ENCODE measurements at places on chromosomes 4 and X.
A peak's percentile ranks its signal among the peaks of the same experiment; 100 is the strongest.

DNA sequence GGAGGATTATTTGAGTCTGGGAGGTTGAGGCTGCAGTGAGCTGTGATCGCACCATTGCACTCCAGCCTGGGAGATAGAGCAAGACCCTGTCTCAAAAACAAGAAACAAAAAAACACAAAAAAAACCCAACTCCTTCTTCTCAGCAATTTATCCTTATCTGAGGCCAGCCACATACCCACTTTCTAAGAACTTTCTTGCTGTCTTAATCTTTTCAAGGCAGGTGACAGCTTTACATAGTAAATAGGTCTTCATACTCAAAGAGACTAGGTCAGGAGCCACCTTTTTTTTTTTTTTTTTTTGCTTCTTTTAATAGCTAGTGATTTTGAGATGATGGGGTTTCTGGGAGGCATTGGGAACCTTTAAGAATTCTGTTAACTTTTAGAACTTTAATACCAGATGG lies 26.1 kb upstream of the ZCCHC13 start:
- DNase-seq, result no peak

DNA sequence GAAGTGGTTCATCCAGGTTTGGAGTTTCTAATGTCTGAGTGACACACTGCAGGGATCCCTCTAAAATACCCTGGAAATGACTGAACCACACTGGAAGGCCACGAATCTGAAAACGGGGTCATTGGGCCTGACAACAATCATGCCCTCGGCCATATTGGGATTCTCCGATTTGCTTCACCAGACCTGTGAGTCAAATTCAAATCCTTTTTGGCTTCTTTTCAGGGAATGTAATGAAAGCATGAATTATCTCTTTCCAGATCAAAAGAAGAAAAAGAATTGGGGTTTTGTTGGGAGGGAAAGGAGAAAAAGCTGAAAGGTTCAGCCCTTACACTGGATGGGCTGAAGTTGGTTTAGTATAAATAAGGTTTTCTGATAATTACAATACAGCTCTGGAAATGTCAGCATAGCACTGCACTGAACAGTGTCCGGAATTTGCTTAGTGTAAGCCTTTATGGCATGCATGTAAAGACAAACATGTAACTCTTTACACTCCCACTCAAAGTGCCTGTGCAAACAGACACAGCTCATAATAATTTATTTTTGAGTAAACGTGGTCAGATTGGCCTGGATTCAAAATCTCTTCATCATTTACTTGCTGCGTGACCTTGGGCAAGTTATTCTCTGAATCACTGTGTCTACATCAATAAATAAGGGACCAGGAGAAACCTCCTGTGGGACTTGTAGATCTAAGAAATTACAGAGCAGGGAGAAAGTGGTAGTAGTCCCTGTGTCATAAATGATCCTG lies 21.4 kb downstream of the CT47C1 start:
- DNase-seq, result no peak

- DNase-seq, result no peak
Measured at GRCh38 chrX:64642482-64642881, 247.2 kb upstream of the MTMR8 start.

DNA sequence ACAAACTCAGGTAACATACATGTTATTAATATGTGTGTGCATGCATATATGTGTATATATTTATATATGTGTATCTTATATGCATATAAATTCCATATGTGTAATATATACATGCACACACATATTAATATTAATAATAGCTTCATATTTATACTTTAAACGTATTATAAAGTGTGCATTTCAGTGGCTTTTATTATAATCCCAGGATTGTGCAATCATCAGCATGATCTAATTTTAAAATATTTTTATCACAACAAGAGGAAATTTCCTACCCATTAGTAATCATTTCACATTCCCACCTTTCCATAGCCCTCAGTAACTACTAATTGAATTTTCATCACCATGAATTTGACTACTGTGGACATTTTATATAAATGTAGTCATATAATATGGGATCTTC lies 2211.9 kb upstream of the TENM3 start:
- DNase-seq, result no peak

GRCh38 chrX:150934453-150934852 lies 36.0 kb upstream of the CD99L2 start:
- no peak for DNase-seq

- DNase-seq, result no peak
Measured at GRCh38 chrX:462853-463252, 76.1 kb upstream of the PPP2R3B start.

- DNase-seq, result no peak
Measured at GRCh38 chr4:48594180-48594579, 104.1 kb downstream of the ZAR1 start.

- DNase-seq, result no peak
Measured at GRCh38 chr4:40214661-40215418, 18.0 kb downstream of the RHOH start.

GRCh38 chrX:724256-724655 lies 93.7 kb downstream of the SHOX start:
- no peak for DNase-seq

DNA sequence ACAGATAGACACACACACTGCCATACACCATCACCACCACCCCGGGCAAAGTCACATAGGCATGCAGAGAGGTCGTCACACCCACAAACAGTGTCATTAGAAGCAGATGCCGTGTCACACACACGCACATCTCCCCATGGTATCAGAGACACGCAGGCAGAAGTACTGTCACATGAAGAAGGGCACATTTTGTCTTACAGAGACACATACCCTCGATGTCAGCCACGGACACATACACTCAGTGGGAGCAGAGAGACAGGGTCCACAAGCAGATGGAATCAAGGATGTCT lies 3.3 kb downstream of the NALF2 start:
- no peak for DNase-seq

DNA sequence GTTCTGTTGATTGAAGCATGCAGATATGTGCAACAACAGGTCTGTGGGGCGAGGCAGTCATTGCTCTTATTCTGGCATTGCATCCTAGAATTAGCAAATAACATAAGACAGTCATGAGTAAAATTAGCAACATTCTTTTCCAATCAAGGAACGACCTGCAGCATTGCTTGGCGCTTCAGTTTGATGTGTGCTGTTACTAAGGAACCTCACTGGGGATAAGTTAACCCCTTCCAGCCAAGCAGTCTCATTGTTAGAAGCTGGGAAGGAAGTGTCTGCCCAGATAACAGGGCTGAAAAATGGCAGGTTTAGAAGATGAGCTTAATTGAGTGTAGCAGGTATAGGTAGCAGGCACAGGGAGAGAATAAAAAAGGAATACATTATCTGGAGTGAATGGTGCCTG lies 55.4 kb downstream of the RBM46 start:
- DNase-seq, result no peak

- peak; percentile 62 for DNase-seq
Measured at GRCh38 chr4:110411574-110412011, 64.4 kb upstream of the ENPEP start.

DNA sequence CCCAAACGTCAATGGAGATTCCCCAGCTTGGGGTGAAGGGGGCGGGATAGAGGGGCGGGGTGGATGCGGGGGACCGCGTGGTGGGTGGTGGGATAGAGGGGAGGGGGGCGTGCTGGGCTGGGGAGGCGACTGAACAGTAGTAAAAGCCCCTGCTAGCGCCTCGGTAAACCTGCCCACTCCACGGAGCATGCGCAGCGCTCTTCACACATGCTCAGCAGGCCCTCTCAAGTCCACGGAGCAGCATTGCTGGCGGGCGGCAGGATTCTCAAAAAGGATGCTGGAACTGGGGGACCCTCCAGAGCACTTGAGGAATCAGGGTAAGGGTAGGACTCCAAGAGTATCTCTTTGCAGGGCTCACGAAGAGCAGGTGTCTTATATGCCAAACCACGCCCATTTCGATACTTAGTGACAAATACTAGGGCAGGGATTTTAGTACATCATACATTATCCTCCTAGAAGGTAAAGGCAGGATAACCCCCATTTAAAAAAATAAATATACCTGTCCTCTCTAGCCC lies 378 bp upstream of the RPS6KA6 start:
- DNase-seq, result no peak

GRCh38 chrX:152865232-152865920 lies 32.5 kb upstream of the ZNF185 start:
- no peak for DNase-seq

GRCh38 chr4:5993876-5994811 lies 24.1 kb downstream of the C4orf50 start:
- DNase-seq, result no peak

GRCh38 chrX:119055687-119056086 lies 17.1 kb upstream of the CT47C1 start:
- no peak for DNase-seq

DNA sequence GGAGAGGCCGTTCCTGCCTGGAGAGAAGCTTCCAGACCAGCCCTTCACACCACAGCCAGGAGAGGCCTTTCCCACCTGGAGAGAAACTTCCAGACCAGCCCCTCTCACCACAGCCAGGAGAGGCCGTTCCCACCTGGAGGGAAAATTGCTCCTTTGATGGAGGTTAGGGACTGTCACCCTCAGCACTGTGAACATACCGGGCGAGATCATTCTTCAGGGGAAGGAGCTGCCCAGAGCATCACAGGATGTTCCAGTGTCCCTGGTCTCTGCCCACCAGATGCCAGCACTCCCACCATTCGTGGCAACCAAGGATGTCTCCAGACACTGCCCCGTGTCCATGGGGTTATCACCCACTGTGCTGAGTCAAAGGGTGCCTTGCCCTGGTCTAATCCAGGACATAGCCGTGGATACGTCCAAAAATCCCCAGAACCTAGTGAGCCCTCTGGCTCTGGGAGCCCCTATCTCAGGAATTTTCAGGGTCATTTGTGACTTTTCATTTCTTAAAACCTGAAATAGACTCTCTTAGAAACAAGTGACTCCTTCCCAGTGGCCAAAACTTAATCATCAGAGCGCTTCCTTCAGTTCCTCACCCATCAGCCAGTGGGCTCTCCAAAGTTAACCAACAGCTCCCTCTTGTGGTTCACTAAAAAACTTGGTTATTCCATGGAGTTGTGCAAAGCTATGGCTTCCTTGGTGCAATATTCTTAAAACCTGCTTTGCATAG lies 80.2 kb downstream of the CRMP1 start:
- DNase-seq, result peak; percentile 53

- no peak for DNase-seq
Measured at GRCh38 chr4:41859087-41859486, 76.1 kb upstream of the TMEM33 start.

- no peak for DNase-seq
Measured at GRCh38 chr4:73653695-73654106, 33.5 kb upstream of the RASSF6 start.

- no peak for DNase-seq
Measured at GRCh38 chr4:3135155-3136011, 60.9 kb downstream of the HTT start.

- no peak for DNase-seq
Measured at GRCh38 chr4:124104101-124104500, 608.4 kb downstream of the ANKRD50 start.

- no peak for DNase-seq
Measured at GRCh38 chr4:40414673-40415072, 79.5 kb downstream of the CHRNA9 start.

DNA sequence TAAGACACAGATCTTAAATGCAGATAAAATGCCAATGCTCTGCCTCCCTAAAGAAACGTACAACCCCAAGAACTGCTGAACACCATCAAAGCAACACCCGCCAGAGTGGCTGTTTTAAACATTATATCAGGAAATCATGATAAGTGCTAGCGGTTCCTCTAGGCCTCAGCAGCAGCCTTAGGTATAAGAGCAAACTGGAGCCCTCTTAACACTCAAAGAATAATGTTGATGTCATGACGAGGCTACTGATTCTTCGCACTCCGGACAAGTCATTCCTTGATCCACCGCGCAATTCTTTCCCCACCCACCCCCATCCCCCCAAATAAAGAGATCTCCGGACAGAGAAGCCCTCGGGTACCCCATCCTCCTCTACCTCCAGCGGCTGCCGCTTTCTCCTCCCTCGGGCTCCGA lies 507 bp downstream of the LIN54 start:
- no peak for DNase-seq

- no peak for DNase-seq
Measured at GRCh38 chr4:140726776-140727500, 29.2 kb downstream of the TBC1D9 start.

DNA sequence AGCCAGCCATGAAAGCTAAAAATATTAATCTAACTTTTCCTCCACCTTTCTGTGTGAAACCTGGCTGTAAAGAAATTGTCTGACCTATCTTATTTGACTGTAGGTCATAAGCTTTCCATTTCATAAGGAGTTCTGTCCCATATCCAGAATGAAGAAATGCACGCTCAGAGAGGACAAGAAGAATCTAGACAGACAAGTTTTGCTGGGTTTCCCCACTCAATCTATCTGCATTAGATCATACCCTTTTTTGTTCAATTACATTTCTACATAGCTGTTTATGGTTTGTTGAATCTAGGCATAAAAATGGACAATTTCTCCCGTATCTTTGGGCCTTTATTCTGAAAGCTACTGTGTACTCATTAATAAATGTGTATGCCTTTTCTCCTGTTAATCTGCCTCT lies 1495.1 kb downstream of the C4orf33 start:
- no peak for DNase-seq

DNA sequence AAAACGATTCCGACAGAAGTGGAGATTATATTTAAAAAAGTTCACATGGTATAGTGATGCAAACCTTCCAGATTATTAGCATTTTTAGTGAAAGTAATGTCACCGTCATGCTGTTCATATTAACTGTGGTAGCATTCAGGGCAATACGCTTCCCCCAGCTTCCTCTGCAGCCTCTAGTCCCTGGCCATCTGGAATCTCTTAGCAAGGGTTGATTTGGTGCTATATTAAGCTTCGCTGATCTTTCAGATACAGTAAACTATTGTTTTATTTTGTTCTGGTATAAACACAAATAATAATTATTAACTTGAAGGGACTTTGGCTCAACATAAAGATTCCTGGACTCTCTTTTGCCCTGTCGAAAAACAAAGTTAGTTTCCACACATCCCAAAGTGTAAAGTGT lies 1080.5 kb upstream of the TENM3 start:
- DNase-seq, result no peak

DNA sequence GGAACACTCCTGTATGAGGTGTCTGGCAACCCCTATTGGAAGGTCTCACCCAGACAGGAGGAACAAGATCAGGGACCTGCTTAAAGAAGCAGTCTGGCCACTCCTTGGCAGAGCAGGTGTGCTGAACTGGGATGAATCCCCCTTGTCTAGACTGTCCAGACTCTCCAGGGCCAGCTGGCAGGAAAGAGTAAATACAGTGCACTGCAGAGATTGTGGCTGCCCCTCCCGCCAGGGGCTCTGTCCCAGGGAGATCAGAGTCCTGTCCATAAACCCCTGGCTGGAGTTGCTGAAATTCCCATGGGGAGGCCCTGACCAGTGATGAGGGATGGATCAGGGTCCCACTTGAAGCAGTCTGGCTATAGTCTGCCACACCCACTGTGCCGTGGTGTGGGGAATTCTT lies 17.7 kb downstream of the STPG2 start:
- no peak for DNase-seq

- DNase-seq, result no peak
Measured at GRCh38 chr4:6692806-6693205, 872 bp upstream of the S100P start.

- DNase-seq, result no peak
Measured at GRCh38 chrX:53133400-53133799, 39.5 kb downstream of the KANTR start.

GRCh38 chrX:42992199-42992943 lies 214.4 kb upstream of the PPP1R2C start:
- DNase-seq, result no peak

GRCh38 chrX:79623098-79623762 lies 256.1 kb upstream of the ITM2A start:
- no peak for DNase-seq

GRCh38 chrX:39296472-39296871 lies 495.2 kb downstream of the MID1IP1 start:
- no peak for DNase-seq

GRCh38 chrX:140355429-140355828 lies 149.4 kb downstream of the SOX3 start:
- DNase-seq, result no peak

- no peak for DNase-seq
Measured at GRCh38 chrX:109299091-109299490, 182.8 kb downstream of the GUCY2F start.

Measured in NCI-H187 treated with DMSO at 0.1 percent for 48 hours (cell line).